ENCODE measurements at places on chromosomes 13 and 19. TPM values are rescaled to one million over a fixed set of nuclear protein-coding genes. Genes with fewer than 3 reads are reported as not detected.

The ACTN4 gene
- 127 TPM for total RNA-seq

The GRIK5 gene
- 3.5 TPM for total RNA-seq

The MED16 gene
- 35.0 TPM for total RNA-seq

The CLIP3 gene
- 19.8 TPM for total RNA-seq

The P2RY11 gene
- total RNA-seq = 2.6 TPM

The RFXAP gene
- 1.8 TPM for total RNA-seq

The KRTDAP gene
- total RNA-seq = not detected

The IGFL4 gene
- not detected for total RNA-seq

The PSG4 gene
- 0.17 TPM for total RNA-seq

The PTGIR gene
- 16.5 TPM for total RNA-seq

- DNase-seq = peak; percentile 91
Observed at GRCh38 chr19:52453324-52454094, at the start of gene ZNF578. ZNF578 (plus strand) TSS chr19:52453553; CDS start chr19:52501846, 48,293 bp downstream.

DNA sequence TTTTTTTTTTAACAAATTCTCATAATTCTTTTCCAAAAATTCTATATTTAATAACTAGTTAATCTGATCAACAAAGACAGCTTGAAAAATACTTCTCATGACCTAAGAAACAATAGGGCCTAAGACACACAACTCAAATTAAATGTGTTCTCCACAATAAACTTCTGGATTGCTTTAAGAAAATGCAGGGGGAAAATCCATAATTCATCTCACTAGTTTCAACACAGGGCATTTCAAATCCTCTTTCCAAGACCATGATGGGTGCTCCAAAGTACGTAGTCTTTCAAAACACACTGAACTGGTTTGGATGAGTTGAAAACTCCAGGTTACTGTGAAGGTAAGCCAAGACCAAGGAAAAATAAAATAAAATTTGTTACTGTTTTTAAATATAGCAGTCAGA, 62.6 kb downstream of the DCLK1 start:
- DNase-seq = no peak

GRCh38 chr19:40989453-40989852, 1.6 kb upstream of the CYP2B6 start:
- DNase-seq = no peak

DNA sequence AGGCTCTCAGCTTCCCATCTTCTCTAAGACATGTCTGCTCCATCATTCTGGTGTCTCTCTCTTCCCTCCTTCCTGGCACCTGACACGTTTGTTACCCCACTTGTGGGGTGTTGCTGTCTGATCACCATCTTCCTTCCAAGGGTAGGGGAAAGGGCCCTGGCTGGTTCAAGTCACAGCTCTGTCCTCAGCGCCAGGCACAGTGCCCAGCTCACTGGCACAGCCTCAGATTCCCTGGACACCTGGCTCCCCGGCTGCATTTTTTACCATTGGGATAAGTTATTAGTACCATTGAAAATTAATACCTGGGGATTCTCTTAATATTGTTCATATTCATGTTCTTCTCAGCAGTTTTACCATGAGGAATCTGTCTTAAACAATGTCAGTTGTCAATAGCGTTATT, 50.8 kb upstream of the LDLR start:
- DNase-seq = no peak

- DNase-seq = no peak
Observed at GRCh38 chr19:39778763-39779162, at the start of gene LEUTX. LEUTX (plus strand) TSS chr19:39778854; CDS start chr19:39778921, 67 bp downstream.

DNA sequence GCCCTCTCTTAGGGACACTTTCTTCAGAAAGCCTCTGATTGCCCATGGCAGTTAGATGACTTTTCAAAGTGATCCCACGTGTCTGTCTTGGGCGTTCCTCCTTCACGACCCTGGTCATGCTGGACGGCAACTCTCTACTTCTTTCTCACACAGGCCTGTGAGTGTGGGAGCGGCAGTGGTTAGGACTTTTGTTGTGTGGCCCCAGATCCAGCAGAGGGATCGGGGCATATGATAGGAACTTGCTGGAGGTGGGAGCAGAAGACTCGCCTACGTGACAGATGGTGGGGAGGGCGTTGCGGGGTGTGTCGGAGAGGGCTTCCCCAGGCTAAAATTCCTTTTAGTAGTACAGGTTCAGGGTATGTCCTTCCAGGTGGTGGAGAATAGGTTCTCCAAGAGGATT, 289.5 kb upstream of the MAB21L1 start:
- no peak for DNase-seq

DNA sequence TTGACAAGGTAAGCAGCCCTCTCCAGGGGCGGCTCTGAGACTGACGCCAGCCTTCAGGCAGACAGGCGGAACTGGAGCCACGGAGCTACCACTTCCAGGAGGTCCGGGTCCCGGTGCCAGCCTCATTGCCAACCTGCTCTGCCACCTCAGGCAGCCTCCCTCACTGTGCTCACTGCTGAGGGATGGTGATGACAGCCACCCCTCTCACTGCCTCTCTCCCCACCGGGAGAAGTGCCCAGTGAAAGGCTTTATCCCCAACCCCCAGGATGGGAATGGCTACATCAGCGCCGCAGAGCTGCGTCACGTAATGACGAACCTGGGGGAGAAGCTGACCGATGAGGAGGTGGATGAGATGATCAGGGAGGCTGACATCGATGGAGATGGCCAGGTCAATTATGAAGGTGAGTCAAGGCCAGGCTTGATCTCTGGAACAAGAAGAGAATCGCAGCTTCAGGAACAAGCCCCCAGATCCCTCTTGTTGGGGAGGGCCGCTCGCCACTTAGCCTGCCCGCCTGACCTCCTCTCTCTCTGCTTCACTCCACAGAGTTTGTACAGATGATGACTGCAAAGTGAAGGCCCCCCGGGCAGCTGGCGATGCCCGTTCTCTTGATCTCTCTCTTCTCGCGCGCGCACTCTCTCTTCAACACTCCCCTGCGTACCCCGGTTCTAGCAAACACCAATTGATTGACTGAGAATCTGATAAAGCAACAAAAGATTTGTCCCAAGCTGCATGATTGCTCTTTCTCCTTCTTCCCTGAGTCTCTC, 7.6 kb downstream of the CALM3 start:
- DNase-seq = no peak

DNA sequence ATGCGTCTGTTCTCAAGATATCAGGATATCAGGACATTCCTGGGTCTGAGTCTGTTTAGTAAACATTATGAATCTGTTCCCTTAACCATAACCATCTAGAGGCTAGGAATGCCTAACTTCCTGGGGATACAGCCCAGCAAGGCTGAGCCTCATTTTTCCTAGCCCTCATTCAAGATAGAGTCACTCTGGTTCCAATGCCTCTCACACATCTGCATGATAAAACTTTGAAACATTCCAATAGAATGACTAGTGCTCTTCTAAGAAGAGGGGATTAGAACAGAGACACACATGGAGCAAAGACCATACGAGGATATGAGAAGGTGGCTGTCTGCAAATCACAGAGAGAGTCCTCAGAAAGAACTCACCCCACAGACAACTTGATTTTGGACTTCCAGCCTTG, 20.6 kb upstream of the CABP5 start:
- peak; percentile 10 for DNase-seq

DNA sequence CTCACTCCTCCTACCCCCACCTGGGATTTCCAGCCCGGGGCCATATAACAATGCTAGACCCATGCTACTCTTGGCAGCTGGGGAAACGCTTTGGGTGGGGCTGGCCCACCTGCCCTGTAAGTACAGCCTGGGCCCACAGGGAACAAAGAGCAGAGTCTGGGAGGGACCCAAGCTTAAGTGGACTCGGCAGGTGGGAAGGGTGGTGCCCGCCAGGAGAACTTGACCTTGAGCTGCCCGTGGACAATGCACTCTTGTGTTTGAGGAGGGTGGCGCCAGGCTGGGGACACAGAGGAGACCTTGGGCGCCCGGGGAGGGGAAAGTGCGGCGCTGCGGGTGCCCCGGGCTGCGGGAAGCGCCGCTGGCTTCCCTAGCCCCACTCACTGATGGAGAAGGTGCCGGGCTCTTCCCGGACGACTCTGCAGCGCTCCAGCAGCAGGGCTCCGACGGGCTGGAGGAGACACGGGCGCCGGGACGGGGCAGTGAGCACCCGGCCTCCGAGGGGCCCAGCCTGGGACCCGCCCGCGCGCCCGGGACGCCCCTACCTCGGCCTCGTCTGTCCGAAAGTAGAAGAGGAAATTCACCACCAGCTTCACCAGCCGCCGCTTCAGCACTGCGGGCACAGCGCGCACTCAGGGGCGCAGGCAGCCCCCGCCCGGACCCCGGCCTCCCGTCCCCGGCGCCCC, 607 bp downstream of the PLEKHJ1 start:
- DNase-seq = no peak

- DNase-seq = no peak
Observed at GRCh38 chr13:27496536-27497273, 46.3 kb upstream of the MTIF3 start.

GRCh38 chr13:113456116-113456702, 2.9 kb upstream of the ADPRHL1 start:
- DNase-seq = no peak

GRCh38 chr13:77919246-77919920, 752 bp upstream of the EDNRB start:
- peak; percentile 35 for DNase-seq

- no peak for DNase-seq
Observed at GRCh38 chr13:79869326-79869725, 388.4 kb downstream of the NDFIP2 start.

- peak; percentile 88 for DNase-seq
Observed at GRCh38 chr13:114124921-114125320, 7.5 kb downstream of the RASA3 start.

DNA sequence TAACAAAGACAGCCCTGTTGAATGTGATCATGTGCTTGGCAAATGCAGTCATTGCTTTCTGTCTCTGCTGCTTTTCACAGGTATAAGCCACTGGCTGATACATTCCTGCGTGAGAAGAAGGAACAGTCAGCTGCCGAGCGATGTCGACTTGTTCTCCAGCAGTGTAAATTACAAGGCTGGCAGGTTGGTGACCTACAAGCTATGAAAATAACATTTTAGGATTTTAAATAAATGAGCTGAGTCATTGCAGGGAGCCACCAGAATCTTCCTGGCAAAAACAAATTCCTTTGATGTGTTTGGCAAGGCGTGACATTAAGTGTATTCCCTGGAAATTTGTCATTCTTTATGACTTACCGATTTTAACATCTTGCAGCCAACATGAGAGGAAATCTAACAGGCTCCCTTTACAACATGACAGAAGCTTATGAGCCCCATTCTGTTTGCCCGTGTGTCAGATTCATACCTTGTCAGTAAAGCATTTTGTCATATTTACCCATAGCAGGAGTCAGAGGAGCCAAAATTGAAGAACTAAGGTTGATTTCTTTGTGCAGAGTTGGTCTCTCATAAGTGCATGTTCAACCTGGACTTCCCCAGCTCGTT, 471.4 kb downstream of the MYO16 start:
- DNase-seq = peak; percentile 43

- DNase-seq = peak; percentile 25
Observed at GRCh38 chr19:34184880-34185491, 12.7 kb downstream of the LSM14A start.

DNA sequence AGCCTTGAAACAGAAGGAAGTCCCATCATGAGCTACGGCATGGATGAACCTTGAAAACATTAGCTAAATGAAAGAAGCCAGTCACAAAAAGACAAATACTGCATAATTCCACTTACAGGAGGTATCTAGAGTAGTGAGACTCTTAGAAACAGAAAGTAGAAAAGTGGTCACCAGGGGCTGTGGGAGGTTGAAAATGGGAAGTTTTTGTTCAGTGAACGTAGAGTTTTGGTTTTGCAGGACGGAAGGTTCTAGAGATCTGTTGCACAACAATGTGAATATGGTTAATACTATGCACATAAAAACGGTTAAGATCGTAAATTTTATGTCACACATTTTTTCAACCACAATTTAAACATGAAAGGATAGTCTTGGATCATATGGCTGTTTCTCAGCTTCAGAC, 11.9 kb upstream of the SLC10A2 start:
- DNase-seq = no peak

- DNase-seq = peak; percentile 60
Observed at GRCh38 chr13:77833331-77833863, 85.2 kb downstream of the EDNRB start.

- no peak for DNase-seq
Observed at GRCh38 chr19:42166316-42166715, 34.1 kb upstream of the POU2F2 start.

- DNase-seq = peak; percentile 65
Observed at GRCh38 chr19:4456476-4456842, 1.1 kb downstream of the UBXN6 start.

DNA sequence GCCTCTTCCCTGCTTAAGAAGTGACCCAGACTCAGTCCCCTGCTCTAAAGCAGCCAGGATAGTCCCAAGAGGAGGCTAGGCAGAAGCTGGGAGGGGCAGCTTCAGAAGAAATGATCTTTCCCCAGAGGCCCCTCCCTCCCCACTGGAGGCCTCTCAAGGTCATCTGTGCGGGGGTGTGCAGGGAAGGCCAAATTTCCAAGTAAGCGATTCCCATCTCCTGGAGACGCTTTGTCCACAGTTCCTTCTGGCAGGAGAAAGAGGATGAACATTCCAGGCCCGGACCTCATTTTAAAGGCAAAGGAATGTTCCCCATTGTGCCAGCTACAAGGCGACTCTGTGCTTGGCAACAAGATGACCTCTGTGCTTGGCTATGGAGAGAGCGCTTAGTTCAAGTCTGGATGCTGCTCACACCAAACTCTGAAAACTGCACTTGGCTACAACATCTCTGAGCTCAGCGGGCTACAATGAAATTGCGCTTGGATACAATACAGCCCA, 23.5 kb downstream of the COL5A3 start:
- peak; percentile 33 for DNase-seq

DNA sequence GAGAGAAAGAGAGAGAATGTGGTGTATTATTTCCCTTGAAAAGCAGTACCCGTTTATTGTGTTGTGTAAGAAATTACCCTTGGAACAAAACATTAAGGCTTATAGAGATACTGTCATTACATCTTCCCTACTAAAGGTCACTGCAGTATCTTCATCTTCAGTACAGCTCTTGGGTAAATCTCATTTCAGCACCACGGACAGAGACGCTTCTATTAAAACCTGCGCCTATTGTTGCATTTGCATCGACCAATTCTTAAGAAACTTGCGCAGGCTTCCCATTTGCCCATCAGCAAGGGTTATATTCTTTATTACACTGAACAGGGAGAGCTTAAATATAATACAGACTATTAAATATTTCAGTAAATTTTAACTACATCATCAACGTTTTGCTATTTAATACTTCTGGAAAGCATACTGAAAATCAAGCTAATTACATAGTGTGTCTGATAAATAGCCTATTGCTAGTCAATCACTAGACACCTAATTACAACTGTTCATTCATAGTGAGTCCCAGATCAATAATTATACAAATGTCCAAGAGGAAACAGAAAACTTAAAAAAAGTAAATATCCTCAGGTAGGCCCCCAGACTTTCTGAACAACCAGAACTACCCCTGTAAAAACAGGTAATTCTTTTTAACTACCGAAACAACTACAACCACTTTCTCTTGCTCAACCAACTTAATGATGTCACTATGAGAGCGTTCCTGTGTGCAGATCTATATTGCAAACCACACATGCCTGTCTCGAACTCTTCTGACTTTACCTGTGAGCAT, 350.6 kb downstream of the LIG4 start:
- peak; percentile 86 for DNase-seq
